AG04449 (cell line): ENCODE measurements at places on chromosomes 11 and 22.

DNA sequence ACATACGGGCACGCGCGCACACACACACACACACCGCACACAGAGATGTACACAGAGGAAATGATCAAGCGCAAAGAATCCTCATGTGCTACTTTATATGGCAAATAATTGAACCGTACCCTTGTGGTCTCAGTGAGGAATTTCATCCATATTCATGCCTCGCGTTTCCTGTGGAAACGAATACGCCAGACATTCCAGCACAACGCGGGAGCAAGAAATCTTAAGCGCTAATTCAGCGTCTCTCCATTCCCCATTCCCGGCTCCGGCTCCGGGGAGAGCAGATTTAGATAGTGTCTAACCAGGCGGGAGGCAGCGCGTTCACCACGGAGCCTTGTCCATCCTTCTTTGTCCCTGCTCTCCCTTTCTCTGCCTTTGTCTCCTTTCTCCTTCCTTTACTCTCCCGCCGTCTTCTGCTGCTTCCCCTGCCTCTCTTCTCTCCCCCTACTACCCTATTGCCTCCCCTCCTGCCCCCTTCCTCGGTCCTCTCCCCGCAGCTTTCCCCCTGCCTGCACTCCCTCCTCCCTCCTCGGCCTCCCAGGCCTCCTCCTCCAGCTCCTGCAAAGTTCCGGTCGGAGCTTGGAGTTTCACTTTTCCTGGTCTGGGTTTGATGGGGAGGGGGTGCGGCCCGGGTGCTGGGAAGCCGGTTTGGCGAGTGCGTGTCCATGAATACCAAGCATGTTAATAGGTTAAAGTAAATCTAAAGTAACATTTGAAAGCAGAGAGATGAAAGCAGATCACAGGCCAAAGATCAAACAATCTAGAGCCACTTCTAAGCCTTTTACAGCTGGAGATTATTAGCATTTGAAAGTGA is 579.3 kb downstream of the BUD13 start:
- no peak for DNase-seq

GRCh38 chr11:45617871-45618601 is 47.4 kb downstream of the CHST1 start:
- DNase-seq, result no peak

DNA sequence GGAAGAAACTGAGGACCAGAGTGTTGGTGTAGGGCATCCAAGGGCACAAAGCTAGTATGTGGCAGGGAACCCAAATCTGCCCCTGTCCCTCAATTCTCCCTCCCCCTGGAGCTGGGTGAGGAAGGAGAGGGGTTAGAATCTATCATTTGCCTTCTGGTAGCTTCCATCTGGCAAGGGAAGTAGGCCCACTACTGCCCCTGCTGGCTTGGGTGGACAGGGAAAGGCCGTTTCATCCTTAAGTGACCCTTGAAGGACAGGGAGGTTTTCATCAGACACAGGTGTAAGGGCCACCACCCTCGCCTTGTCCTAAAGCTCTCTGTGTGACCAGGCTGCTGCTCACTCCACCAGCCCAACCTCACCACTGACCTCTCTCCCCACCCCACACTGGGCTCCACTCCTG is 22.1 kb downstream of the NECTIN1 start:
- DNase-seq, result no peak

GRCh38 chr11:72812604-72812966 is 1.6 kb upstream of the ATG16L2 start:
- DNase-seq, result no peak
